ENCODE measurements at places on chromosomes 6 and 20. TPM values are rescaled to one million over a fixed set of nuclear protein-coding genes. Genes with fewer than 3 reads are reported as not detected.

MICB gene
- total RNA-seq: 1.2 TPM

- H3K27ac ChIP-seq: no peak overlapping the region
- DNase-seq: no peak
- H3K27me3 ChIP-seq: no peaks in the 10 kb centered on the region
- H3K4me1 ChIP-seq: no peaks in the 10 kb centered on the region
Measured at GRCh38 chr6:96723362-96723761, 113.9 kb downstream of the GPR63 start.

BANF2 gene
- total RNA-seq: not detected

DNA sequence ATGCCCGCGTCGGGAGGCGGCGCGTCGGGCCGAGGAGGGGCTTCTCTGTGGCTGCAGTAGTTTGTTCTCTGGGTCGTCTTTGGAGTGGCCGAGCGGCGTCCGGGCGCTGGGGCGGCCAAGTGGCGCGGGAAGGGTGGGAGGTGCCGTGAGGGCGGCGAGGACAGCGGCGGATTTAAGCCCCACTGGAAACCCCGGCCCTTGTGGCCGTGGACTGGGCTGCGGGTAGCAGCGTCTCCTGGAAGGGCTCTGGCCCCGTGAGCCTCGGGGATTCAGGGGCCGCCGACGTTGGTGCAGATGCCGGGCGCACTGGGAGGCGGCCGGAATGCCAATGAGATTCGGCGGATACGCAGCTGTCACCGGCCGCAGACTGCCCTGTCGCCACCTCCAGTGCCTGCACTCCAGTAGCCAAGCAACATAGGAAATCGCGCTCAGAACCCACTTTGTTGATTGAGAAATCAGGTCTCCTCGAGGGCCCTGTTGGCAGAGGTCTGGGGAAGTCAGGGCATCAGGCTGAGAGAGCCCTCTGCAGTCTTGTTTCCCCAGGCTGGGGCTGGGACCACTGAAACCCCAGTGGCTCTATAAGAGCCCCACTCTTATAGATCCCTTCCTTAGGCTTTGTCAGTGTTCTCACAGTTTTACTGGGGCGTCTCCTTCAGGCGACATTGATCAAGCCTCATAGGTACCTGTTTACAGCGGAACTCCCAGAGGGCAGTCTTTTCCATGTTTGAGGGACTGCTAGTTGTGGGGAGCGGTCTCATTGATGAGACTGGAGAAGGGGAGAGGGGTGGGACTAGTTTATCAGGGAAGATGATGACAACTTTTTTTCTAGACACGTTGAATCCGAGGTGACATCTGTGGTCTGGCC, 642 bp downstream of the GZF1 start:
- H3K27me3 ChIP-seq: no peaks in the 10 kb centered on the region
- H3K36me3 ChIP-seq: peaks cover 30% of the 10 kb centered on the region
- H3K4me1 ChIP-seq: peaks cover 60% of the 10 kb centered on the region
- peak overlapping the region; percentile 84 for H3K27ac ChIP-seq

- H3K4me1 ChIP-seq: no peaks in the 10 kb centered on the region
- H3K4me3 ChIP-seq: no peak overlapping the region
- no peak overlapping the region for H3K27ac ChIP-seq
- no peaks in the 10 kb centered on the region for H3K36me3 ChIP-seq
- no peak for DNase-seq
Measured at GRCh38 chr6:33118525-33119123, 42.8 kb downstream of the HLA-DPB1 start.

C20orf144 gene
- not detected for total RNA-seq

HRH3 gene
- total RNA-seq: not detected

GRCh38 chr6:52189974-52190373, 3.8 kb downstream of the IL17A start:
- no peaks in the 10 kb centered on the region for H3K27me3 ChIP-seq
- no peak for DNase-seq
- no peaks in the 10 kb centered on the region for H3K4me1 ChIP-seq
- H3K36me3 ChIP-seq: no peaks in the 10 kb centered on the region

DNA sequence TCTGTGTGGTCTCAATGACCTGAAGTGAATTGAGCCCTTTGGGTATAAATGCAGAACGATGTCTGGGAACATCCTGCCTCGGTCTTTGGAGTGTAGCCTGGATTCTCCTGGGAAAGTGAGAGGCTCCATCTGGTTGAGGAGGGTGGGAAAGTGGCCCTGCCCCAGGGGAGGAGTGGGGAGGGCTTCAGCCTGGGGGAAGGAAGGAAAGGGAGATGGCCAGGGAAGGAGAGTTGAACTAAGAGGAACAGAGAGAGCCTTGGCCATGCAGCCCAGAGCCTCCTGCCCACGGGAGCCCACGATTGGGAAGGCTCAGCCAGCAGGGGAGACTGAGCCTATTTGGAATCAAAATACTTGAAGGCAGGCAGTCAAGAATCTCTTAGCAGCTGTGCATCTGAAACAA, 2.3 kb upstream of the EPB41L1 start:
- no peak overlapping the region for H3K4me3 ChIP-seq
- DNase-seq: peak; percentile 65
- no peaks in the 10 kb centered on the region for H3K36me3 ChIP-seq
